ENCODE measurements at places on chromosomes 3 and 15.

GRCh38 chr3:156987946-156988345, 161.8 kb downstream of the LEKR1 start:
- DNase-seq: no peak

DNA sequence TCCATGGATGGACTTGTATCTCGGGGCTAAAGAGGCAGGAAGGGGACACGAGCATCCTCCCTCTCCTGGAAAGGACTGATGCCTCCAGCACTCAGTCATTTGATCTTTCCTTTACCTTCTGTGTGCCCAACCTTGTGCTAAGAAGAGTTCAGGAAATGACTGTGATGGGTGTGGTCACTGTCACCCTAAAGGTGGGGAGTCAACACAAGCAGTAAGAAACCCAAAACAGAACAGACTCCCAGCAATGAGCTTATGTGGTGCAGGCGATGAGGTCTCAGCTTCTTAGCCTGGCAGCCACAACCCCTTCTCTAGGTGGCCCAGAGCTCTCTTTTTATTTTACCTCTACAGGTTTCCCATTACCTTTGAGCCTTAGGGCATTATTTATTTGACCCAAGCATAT, 3.8 kb downstream of the MPI start:
- no peak for DNase-seq

DNA sequence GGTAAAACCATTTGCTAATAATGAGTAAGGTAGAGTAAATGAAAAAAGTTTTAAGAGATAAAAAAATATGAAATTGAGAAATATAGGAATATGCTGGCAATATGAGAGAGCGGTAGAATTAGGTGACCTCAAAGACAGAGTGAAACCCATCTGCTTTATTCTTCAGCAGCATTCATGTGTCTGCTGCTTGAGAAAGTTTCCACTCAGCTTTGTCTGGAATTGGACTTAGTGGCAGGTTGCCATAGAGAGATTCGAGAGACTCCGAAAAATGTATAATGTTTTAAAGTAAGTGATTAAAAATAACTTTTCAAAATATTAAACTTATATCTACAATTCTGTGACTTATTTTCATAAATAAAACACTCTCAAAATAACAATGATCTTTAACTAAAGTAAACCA, 5.0 kb downstream of the SUCNR1 start:
- DNase-seq: no peak

- DNase-seq: peak; percentile 1
These were observed 832 bp downstream of the TGFBR2 start for GRCh38 chr3:30607032-30607833.

DNA sequence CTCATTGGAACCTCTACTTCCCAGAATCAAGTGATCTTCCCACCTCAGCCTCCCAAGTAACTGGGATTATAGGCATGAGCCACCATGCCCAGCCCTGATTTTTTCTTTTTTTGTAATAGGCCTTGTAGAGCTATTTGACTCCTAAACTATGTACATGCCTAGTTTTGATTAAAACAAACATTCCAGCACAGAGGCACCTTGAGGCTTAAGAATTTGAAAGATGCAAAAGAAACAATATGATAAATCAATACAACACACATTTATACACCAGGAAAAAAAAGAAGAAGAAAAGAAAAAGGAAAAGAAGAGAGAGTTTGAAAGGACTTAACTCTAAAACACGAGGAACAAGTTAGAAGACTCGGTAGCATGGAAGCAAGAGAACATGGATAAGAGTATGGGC, 13.9 kb upstream of the FRMD5 start:
- no peak for DNase-seq

GRCh38 chr15:52749258-52749657, 40.9 kb downstream of the ONECUT1 start:
- DNase-seq: no peak

DNA sequence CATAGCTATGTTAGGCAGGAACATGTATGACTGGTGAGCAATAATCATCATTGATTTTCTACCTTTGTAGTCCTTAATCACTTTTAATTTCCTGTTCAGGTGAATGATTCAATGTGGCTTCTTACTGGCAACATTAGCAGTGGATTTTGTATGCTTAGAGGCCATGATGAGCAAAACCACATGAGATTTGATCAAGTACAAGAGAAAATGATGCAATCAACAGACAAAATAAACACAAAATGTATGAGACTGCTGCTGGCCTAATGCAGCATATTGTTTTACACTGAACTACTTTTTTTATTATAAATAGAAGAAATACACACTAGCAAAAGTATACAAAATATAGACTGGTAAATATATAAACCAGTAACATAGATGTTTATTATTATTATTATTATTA, 47.5 kb upstream of the SI start:
- DNase-seq: no peak

GRCh38 chr3:113057117-113057516, 66.3 kb downstream of the GTPBP8 start:
- no peak for DNase-seq

- DNase-seq: no peak
These were observed 40.3 kb upstream of the NDUFB4 start for GRCh38 chr3:120555657-120556509.

GRCh38 chr3:14988988-14989394, 41.6 kb downstream of the NR2C2 start:
- no peak for DNase-seq

DNA sequence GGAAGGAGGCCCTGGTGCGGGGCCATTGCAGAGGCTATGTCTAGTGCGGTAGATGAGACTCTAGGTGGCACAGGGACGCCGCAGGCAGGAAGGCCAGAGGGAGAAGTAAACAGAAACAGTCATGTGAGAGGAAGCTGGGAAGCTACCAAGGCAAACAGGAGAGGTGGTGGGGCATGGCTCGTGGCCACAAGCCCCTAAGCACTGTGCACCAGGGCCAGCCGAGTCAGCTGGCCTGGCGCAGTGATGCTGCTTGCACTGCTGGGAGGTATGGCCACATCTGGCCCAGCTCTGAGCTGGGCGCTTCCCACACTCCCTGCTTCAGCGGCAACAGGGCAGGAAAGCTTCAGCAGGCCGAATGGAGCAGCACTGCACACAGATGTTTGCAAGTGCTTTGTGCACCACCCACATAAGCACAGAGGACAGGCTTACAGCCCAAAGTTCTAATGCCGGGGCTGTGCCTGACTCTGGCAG, 76.6 kb downstream of the SRGAP3 start:
- DNase-seq: peak; percentile 73

GRCh38 chr3:16834214-16834613, 50.5 kb upstream of the PLCL2 start:
- no peak for DNase-seq

GRCh38 chr3:184229394-184230080, at the start of gene VWA5B2:
TSS of gene VWA5B2 (plus strand) at chr3:184229585. CDS start at chr3:184230529, 944 bp downstream.
- peak; percentile 76 for DNase-seq
